Hepatic stellate cell (primary cell): ENCODE measurements at places on chromosomes 7 and 10.
A peak's percentile ranks its signal among the peaks of the same experiment; 100 is the strongest.

DNA sequence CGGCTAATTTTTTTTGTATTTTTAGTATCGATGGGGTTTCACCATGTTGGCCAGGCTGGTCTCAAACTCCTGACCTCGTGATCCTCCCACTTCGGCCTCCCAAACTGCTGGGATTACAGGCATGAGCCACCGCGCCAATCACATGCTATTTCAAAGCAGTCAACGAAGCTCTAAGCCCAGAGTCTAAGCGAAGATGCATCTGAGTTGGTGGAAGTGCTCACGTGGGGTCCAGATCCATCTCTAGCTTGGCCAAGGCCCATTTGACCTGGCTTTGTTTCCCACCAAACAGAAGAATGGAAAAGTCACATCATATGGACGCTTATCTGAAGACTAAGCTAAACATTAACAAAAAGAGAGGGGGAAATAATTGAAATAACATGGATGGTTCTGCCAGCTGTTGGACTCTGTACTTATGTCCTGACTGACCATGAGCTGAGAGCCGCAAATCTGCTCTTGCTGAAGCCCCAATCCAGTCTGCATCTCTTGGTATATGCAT, 3.8 kb upstream of the GTF2I start:
- DNase-seq = no peak

GRCh38 chr7:142611566-142612236, 137.6 kb upstream of the PRSS1 start:
- DNase-seq = no peak

DNA sequence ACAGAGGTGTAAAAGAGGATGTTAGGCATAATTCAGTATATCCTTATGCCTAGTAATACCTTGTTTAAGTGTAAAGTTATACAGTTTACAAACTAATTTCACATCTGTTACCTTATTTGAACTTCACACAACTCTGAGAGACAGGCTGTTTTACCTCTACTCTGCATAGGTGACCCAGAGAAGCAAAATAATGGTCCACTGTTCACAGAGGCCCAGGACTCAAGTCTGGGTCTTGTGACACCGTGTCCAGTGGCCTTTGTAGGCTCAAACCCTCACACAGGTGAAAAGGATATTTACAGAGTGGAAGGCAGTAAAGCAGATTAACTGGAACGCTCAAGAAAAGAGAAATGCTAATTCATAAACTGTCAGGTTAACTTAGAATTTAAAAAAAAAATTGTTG, 32.1 kb downstream of the ASAH2 start:
- no peak for DNase-seq

- no peak for DNase-seq
Measured at GRCh38 chr7:114051871-114052331, 133.1 kb upstream of the PPP1R3A start.

- DNase-seq = no peak
Measured at GRCh38 chr10:86728056-86728455, 28.4 kb upstream of the BMPR1A start.

DNA sequence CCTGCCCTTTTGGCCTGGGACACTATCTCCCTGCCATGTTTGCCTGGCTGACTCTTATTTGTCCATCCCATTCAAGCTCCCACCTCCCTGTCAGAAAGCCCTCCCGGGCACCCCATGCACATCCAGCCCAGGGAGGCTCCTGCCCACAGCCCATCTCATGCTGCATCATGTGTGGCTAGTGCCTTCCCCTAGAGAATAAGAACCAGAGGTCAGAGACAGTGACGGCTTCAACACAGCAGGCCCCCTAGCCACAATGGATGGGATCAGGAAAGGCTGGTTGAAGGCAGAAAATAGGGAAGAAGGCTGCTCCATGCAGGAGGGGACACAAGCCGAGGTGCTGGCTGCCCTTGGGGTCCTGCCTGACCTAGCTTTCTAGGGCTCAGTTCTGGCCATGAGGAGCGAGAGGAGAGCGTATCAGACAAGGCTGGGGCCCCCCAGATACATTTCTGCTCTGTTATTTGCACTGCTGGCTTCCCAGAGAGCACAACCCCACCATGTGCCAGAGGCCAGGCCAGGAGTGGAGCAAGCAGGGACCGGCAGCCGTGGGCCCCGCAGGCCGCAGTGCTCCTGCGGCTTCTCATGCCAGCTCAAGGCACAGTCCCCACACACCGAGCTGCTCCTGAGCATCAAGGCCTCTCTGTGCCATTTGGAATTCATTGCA, 161.1 kb upstream of the ZMIZ1 start:
- DNase-seq = no peak

DNA sequence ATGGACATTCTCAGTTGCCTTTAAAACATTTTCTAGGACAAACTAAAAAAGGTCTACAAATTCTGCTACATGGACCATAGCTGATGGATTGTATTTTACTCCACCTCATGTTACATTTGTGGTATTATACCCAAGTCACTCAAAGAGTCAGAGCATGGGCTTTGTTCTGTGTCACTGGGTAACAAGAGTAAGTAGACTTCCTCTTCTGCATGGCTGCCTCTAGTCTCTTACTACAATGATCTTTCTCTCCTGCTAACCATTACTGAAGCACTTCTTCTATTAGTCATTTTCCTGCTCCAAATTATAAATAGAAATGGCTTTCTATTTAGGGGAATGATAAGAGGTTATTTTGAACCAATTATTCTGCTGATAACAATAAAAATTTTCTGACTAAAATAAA, 727.4 kb upstream of the NRP1 start:
- DNase-seq = no peak

- no peak for DNase-seq
Measured at GRCh38 chr10:21194510-21194993, 297.4 kb upstream of the NEBL start.

DNA sequence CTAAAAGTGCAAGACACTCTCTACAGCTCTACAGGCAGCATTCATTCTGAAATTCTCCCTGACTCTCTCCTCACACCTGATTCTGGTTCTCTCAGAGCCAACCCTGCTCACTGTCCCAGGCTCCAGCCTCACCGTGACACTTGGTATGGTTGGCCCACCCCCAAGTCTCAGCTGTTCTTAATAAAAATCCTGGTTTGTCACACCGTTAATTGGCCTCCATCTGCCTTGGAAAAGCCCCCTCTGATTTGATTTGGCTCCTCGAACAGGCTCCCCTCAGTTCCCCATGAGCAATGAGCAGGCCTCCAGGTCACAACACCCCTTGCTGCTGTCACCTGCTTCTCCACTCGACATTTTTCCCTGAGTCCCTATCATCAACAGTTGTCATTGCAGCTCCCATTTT, 507.3 kb upstream of the AUTS2 start:
- DNase-seq = no peak

- no peak for DNase-seq
Measured at GRCh38 chr10:13563481-13564445, 23.0 kb upstream of the PRPF18 start.

GRCh38 chr7:103764901-103765300, 224.6 kb downstream of the RELN start:
- no peak for DNase-seq

DNA sequence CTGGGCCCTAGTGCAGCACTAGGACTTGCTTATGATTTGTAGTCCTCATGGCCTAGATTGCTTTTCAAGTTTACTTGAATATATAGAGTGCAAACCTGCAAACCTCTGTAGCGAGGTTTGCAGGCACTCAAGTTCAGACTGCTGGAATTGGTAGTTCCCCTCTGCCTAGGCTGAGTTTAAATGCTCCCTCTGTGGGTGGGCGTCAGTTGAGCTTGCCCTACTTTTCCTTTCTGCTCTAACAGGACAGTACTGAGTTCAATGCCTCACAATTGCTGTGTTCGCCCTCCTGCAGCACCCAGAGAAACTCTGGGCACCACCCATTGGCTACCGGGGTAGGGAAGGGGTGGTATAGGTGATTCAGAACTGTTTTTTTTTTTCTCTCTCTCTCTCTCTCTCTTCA, 31.6 kb downstream of the MYO3A start:
- no peak for DNase-seq

DNA sequence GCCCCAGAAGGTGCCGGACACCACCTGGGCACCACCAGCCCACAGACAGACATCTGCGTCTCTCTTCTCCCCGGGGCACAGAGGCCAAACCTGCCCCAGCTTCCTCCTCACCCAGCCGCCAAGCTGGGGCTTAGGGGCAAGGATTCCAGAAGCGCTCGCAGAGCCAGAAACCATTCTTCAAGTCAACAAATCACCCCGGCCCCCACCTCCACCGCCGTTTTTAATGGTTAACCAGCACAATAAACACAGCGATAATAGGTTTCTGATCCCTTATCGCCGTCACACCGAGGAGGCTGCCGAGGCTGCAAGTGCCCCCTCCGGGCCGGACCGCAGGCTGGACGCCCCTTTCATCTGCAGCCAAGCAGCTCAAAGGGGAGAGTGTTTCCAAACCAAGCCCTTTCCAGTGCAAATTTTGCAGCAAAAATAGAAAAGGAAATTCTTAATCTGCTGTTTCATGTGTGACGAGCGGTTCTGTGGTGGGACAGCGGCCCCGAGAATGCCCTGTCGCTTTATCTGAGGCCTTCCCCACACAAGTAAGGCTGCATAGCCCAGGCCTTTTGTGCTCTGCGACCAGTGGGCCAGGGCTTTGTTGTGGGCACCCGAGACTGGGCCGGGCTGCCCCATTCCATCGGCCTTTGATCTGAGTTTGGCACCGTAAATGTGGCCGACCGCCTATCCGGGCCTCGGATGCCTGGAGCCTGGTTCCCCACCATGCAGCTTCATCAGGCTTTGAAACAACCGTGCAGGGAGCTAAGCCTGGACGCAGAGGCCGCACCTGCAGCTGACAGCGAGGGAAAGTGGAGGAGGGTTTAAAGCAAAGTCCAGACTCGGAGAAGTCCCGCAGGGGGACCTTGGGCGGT, 83.2 kb downstream of the FOXL3 start:
- DNase-seq = no peak

DNA sequence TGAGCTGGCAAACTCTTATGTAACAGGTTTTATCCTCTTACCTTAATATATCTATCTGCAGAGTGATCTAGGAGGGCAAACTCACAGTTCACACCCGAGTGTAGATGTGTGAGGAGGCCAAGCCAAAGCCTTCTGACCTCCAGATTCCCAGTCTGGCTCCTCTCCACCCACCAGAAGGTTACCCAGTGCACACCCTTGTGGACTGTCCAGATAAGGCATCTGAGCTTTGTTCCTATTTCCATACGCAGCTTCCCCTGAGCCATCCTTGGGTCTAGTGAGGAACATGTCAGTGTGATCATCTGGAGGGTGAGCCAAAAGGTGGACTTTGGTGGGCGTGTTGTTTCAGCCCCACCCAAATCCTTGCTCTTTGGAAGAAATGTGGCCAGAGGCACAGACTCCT, 203.0 kb upstream of the MEOX2 start:
- DNase-seq = peak; percentile 3

DNA sequence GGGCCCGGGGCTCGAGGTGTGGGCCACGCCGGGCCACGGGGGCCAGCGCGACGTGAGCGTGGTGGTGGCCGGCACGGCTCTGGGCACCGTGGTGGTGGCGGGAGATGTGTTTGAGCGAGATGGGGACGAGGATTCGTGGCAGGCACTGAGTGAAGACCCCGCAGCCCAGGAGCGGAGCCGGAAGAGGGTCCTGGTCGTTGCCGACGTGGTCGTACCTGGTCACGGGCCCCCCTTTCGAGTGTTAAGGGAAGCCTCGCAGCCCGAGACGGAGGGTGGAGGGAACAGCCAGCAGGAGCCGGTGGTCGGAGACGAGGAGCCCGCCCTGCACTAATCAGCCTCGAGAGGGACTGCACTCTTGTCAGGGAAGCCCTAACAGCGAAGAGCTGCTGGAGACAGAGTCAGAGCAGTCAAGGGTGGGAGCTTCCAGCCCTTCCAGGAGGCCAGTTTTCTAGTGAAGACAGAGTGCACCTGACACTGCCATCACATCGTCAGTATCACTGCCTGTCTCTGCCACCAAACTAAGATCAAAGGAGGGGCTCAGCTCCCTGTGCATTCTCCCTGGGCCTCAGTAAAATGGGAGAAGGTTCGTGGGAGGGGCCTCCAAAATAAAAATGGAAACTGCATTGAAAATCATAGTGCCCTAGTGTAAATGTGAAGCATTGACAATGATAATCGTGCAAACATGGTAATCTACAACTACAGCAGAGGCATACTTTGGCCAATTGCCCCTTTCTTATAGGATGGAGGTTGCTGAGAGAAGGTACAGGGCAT, 1.3 kb downstream of the MBLAC1 start:
- DNase-seq = peak; percentile 36

GRCh38 chr10:13816195-13816925, 229.6 kb downstream of the PRPF18 start:
- DNase-seq = peak; percentile 67

DNA sequence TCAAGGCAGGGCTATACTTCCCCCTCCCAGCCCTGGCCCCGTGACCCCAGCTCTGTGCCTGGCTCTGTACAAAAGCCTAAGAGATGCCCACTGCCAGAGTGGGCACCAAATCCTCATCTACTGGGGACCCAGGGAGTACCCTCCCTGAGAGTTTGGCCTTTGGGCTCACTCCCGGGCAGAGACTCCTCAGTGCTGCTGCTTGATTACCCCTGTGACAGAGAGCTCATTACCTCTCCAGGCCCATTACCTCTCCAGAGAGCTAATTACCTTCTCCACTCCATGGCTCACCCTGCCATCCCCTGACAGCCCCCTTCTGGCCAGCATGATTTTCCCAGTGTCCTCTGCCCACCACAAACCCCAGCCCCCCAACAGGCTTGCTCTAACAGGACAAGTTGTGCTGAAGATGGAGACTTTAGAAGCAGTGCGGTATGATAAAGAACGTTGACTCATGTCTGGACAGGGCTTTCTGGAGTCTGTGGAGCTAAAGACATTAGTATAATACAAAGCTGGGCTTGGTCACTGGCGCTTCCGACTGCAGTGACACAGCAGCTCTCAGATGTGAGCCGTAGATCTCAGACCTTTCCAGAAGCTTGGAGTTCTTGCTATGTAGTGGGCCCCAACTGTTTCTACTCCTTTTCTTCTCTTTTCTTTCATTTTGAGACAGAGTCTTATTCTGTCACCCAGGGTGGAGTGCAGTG, 111.3 kb upstream of the KCTD7 start:
- DNase-seq = no peak

- no peak for DNase-seq
Measured at GRCh38 chr7:151709141-151710038, 167.5 kb downstream of the PRKAG2 start.
